Right hindlimb (tissue), 1 donor: ENCODE measurements at places on chromosomes 3 and 15.

GRCh38 chr3:45496555-45496954 lies 98.0 kb upstream of the LIMD1 start:
- peak; percentile 44 for DNase-seq

DNA sequence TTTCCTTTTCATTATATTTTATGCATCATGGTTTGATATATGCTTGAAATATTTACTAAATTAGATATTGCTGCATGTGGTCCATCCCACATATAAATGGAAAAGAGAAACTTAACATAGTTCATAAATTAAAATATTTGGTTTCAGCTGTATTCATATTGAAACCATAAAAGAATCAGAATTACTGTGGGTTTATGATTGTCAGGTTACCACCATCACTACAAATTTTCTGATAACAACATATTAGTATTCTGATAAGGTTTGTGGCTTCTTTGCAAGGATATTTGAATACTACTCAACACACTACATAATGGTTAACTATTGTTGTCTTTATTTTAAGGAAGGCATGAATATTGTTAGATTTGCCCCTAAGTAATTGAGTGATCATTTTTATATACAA lies 235.5 kb downstream of the UBE2E2 start:
- DNase-seq = no peak

GRCh38 chr3:196660381-196661166 lies 21.1 kb downstream of the NRROS start:
- DNase-seq = no peak

GRCh38 chr15:53658827-53659555 lies 100.5 kb downstream of the WDR72 start:
- no peak for DNase-seq

GRCh38 chr3:128170866-128171516 lies 17.7 kb downstream of the EEFSEC start:
- DNase-seq = peak; percentile 82

- DNase-seq = peak; percentile 19
These were observed 79.4 kb upstream of the CNTN3 start for GRCh38 chr3:74693696-74694393.

GRCh38 chr3:124965413-124965812 lies 30.9 kb upstream of the MUC13 start:
- DNase-seq = no peak

GRCh38 chr15:70588613-70589012 lies 174.7 kb downstream of the UACA start:
- no peak for DNase-seq
